ENCODE measurements at places on chromosomes 2 and 18. TPM values are rescaled to one million over a fixed set of nuclear protein-coding genes. Genes with fewer than 3 reads are reported as not detected.

DNA sequence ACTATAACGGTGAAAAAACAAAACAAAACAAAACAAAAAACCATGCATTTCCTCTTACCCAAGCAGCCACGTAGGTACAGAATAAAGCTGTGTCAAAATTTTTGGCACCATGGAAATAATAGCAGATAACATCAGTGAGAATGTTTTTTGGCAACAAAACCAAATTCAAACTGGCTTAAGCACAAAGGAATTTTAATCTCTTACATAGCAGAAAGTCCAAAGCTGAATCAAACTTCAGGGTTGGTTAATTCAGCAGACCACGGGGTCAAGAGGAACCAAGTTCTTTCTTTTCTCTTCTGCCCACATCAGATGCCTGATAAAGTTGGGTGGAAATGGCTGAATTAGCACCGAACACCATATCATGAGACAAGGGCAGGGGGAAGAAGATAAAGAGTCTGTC, 129.5 kb downstream of the PAX3 start:
- H3K27me3 ChIP-seq = 0 out of 2 replicates have a peak, but pooled peaks cover 2% of the 10 kb centered on the region
- H3K27ac ChIP-seq = no peak overlapping the region
- DNase-seq = no peak
- no peak overlapping the region for H3K4me3 ChIP-seq
- no peaks in the 10 kb centered on the region for H3K4me1 ChIP-seq

- H3K27me3 ChIP-seq = peaks cover 30% of the 10 kb centered on the region
- DNase-seq = no peak
Measured at GRCh38 chr2:218781691-218782527, at the start of gene CYP27A1. Gene CYP27A1, plus strand, starts transcription at chr2:218782147. Its CDS starts 36 bp downstream, at chr2:218782183.

GRCh38 chr2:54029721-54030395, 59.1 kb upstream of the PSME4 start:
- H3K27me3 ChIP-seq = no peaks in the 10 kb centered on the region
- no peak overlapping the region for H3K27ac ChIP-seq
- DNase-seq = no peak
- no peaks in the 10 kb centered on the region for H3K36me3 ChIP-seq

RTP5 gene
- total RNA-seq = not detected

DNA sequence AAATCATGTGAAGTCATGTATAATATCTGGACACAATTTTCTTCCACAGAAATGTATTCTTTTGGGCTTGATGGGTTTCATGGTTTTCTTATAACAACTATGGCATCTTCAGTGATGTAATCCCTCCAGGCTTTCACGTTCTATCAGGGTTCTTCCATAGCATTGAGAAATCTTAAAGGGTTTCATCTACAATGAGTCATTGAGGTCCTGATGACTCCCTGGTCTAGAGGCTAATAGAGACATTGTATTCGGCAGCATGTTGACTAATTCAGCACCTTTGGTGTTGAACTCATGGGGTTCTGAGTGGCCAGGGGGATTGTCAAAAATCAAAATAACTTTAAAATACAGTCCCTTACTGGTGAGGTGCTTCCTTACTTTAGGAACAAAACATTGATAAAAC, 614.0 kb upstream of the CRIM1 start:
- no peaks in the 10 kb centered on the region for H3K4me1 ChIP-seq
- no peak for DNase-seq
- no peaks in the 10 kb centered on the region for H3K36me3 ChIP-seq
- H3K27me3 ChIP-seq = no peaks in the 10 kb centered on the region
- no peak overlapping the region for H3K27ac ChIP-seq

SAG gene
- total RNA-seq = not detected

- H3K36me3 ChIP-seq = no peaks in the 10 kb centered on the region
- no peaks in the 10 kb centered on the region for H3K4me1 ChIP-seq
- no peak overlapping the region for H3K27ac ChIP-seq
- DNase-seq = no peak
Measured at GRCh38 chr2:164873210-164873908, 31.7 kb upstream of the COBLL1 start.

- no peaks in the 10 kb centered on the region for H3K36me3 ChIP-seq
- no peaks in the 10 kb centered on the region for H3K4me1 ChIP-seq
- H3K27ac ChIP-seq = no peak overlapping the region
- DNase-seq = no peak
Measured at GRCh38 chr2:241177526-241178334, 10.7 kb upstream of the ANO7 start.

- H3K27ac ChIP-seq = no peak overlapping the region
- DNase-seq = no peak
- H3K4me1 ChIP-seq = no peaks in the 10 kb centered on the region
Measured at GRCh38 chr2:213166109-213166508, 14.7 kb upstream of the IKZF2 start.

DNA sequence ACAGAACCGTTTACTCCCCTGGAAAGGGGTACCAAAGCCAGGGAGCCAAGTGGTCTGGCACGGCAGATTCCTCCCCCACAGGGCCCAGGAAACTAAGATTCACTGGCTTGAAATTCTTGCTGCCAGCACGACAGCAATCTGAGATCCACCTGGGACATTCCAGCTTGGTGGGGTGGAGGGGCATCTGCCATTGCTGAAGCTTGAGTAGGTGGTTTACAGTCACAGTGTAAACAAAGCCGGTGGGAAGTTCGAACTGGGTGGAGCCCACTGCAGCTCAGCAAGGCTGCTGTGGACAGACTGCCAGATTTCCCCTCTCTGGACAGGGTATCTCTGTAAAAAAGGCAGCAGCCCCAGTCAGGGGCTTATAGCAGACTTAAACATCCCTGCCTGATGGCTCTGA, 901.7 kb upstream of the LRRTM1 start:
- H3K4me3 ChIP-seq = no peak overlapping the region
- no peaks in the 10 kb centered on the region for H3K27me3 ChIP-seq
- no peak for DNase-seq
- H3K36me3 ChIP-seq = no peaks in the 10 kb centered on the region

FBXO48 gene
- total RNA-seq = 1.1 TPM

GRCh38 chr18:55627007-55627406, 39.0 kb upstream of the TCF4 start:
- no peak overlapping the region for H3K27ac ChIP-seq
- no peaks in the 10 kb centered on the region for H3K36me3 ChIP-seq
- no peaks in the 10 kb centered on the region for H3K27me3 ChIP-seq
- no peaks in the 10 kb centered on the region for H3K4me1 ChIP-seq
- no peak overlapping the region for H3K4me3 ChIP-seq

LYPD6 gene
- 8.9 TPM for total RNA-seq

- no peak overlapping the region for H3K27ac ChIP-seq
- H3K4me1 ChIP-seq = no peaks in the 10 kb centered on the region
- no peaks in the 10 kb centered on the region for H3K36me3 ChIP-seq
- no peaks in the 10 kb centered on the region for H3K27me3 ChIP-seq
- H3K4me3 ChIP-seq = no peak overlapping the region
- no peak for DNase-seq
Measured at GRCh38 chr2:201308914-201309313, 48.2 kb downstream of the FLACC1 start.
